ENCODE measurements at places on chromosomes 3 and 15.

GRCh38 chr15:29589416-29589815, 232.9 kb downstream of the TJP1 start:
- no peak for DNase-seq

- no peak for DNase-seq
Observed at GRCh38 chr3:114671741-114672510, 378.1 kb downstream of the TIGIT start.

DNA sequence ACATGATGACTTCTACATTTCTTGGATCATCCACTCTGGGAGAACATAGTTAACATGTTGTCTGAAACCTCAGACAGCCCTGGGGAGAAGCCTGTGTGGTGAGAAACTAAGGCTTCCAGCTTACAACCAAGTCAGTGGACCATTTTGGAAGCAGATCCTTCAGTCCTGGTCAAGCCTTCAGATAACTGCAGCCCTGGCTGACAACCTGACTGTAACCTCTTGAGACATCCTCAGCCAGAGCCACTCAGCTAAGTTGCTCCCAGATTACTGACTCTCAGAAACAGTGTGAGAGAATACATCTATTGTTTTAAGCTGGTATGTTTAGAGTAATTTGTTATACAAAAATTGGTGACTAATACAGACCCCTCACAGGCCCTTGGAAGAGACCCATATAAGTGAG, 50.9 kb upstream of the KPNA4 start:
- no peak for DNase-seq

DNA sequence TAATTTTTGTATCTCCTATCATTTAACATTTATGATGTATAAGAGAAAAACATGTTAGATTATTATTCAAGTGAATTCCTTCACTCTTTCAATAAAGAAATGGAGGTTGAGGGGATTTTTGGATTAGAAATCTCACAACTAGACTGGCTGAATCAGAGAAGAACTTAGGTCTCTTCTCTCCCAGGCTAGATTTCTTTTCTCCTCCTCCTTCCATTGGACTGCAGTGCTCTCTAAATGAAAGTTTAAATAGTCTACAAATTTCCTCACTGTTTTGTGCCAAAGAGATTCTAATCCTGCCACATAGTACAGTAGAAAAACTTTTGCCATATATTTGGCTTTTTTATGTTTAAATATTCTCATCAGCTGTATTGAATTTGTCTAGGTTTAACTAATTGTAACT, 65.8 kb downstream of the ECT2 start:
- DNase-seq: no peak

GRCh38 chr3:36678216-36679013, 85.9 kb downstream of the DCLK3 start:
- DNase-seq: no peak

DNA sequence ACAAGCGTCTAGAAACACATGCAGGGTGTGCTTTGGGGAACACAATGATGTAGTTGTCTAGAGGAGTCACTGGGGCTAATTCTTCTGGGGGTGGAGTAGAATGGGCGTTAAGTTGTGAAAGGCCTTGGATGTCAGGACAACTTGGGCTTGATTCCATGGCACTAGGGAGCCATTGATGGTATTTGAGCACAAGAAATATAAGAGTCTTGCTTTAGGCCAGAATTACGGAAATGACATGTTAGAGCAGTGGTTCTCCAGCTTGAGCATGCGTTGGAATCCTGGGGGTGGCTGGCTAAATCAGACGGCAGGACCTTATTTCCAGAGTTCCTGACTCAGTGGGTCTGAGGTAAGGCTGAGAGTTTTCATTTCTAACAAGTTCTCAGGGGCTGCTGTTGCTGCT, 29.2 kb upstream of the SMAD6 start:
- DNase-seq: no peak

DNA sequence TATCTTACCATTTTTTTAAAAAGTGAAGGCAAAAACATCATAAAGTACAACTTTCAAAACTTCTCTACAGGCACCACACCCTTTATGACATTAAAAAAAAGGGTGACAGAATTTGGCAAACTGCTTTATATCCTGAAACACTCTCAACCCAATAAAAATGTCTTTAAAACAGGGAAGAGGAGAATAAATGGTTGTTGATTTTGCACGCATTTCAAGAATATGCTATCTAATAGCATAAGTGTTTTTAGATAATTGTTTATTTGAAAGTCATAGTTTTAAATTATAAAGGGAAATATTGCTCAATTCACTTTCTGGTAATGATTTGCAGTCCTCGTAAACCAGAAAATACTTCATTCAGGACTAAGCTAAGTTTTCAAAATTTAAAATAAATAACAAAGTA, 1.7 kb upstream of the PCOLCE2 start:
- no peak for DNase-seq

- no peak for DNase-seq
Observed at GRCh38 chr3:171339598-171339997, 120.6 kb downstream of the TNIK start.

Data from stimulated activated CD4-positive, alpha-beta T cell treated with anti-CD3 and anti-CD28 coated beads, Interleukin-15, amount 100 ng/mL, for 1 hour (primary cell).